GM20000 (cell line): ENCODE measurements at places on chromosomes 2 and 18.

DNA sequence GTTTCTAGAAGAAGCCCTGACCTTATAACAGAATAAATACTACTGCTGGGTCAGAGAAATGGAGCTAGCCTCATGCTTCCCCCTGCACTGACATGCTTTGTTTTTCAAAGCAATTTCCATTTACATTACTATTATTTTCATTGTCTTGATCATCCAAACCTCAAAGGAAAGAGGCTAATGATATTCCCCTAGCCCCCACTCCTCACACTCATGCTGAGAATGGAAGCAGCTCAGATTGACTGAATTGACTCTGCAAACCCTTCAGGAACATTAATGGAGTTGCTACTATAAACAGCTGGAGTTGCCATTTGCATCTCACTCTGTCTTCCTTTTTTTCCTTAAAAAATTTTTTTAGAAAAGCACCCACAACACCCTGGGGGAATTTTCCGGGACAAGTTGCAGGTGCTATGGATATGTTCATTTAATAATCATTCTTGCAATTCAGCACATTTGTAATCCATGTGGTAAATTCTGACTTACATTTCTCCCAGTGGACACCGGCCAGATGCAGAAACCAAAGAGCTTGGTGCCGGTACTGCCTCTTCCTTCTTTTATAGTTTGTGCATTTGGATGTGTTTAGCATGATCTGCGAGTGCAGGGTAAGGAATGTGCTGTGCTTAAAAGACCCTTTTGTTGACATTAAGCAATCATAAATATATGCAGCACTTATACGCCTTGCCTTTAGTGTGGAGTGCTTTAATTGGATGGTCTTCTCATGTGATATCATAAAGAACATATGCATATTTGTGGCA, 103.3 kb upstream of the OSR1 start:
- no peak for DNase-seq

- no peak for DNase-seq
These were observed 19.3 kb upstream of the CPS1 start for GRCh38 chr2:210536973-210537650.

GRCh38 chr2:7400628-7401027, 483.4 kb downstream of the RNF144A start:
- no peak for DNase-seq

- DNase-seq = peak; percentile 54
These were observed 47.5 kb upstream of the SP3 start for GRCh38 chr2:174012347-174013314.

GRCh38 chr2:59932341-59932740, 621.1 kb downstream of the BCL11A start:
- no peak for DNase-seq

DNA sequence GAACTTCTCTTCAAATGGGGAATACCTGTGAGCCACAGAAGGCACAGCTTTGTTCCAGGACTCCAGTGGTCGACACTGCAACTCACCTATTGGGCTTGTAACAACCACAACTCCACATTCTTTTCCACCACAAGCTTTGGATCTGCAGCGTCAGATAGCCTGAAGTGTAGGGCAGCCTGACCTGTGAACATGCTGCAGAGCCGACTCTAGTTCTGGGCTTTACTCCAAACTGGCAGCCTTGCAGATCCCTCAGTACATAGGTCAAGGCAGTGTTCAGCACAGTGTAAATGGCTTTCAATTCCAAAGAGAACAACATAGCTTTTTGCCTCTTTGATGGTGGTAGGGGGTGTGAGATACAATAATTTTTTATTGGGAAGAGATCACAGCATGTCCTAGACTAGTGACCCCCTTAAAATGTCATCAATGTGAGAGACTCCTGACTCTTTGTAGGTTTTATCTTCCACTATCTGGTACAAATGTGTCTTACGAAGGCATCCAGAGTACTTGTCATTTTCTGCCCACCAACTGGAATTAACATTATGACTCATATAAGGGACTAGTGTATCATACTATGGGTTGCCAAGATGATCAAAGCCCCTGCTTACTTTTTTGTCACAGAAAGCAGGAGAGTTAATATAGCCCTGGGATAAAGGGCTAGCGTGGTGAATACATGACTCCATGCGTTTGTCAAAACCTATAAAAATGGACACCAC, 149.8 kb downstream of the COPS8 start:
- DNase-seq = no peak

DNA sequence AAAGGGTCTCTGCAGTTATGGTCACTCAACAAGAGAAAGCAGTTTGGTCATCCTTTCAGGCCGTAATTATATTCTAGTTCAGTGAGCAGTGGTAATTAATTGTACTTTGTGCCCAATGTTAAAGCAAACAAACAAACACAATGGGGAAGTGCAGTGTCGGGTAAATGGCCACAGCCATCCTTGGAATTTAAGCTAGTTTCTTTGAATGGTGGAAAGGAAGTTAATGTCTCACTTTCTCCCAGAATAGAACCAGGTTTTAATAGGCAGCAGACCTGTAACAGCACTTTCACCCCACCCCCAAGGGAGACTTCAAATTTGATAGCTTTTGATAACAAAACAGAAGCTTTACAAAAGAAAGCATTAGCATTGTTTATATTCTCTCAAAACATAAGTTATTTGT, 20.0 kb upstream of the ITGAV start:
- DNase-seq = no peak

DNA sequence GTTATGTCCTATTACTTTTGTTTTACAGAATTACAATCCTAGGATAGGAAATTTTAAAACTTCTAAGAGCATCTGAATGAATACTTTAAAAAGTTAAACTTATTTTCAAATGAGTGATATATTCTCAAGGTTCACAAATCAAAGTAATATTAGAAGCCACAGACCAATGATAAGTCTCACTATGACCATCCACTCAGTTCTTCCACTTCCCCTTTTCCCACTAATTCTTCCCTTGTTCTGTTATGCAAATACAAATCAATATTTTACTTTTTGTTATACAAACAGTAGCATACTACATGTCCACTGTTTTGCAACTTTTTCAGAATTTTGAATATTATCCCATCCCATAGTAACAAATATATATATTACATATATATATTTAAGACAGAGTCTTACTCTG, 20.2 kb downstream of the USP37 start:
- no peak for DNase-seq

- no peak for DNase-seq
These were observed 59.1 kb downstream of the SP100 start for GRCh38 chr2:230475143-230475542.

GRCh38 chr2:46647041-46647440, 167.7 kb downstream of the TMEM247 start:
- DNase-seq = no peak

DNA sequence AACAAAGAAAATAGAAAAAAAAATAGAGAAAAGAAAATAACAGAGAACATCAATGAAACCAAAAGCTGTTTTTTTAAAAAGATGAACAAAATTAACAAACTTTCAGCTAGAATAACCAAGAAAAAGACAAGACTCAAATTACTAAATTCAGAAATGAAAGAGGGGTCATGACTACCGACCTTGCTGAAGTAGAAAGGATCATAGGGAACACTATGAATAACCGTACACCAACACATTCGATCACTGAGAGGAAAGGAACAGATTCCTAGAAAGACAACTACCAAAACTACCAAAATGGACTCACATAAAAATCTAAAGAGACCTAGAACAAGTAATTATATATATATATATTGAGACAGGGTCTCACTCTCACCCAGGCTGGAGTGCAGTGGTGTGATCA, 37.4 kb upstream of the DTNB start:
- no peak for DNase-seq

DNA sequence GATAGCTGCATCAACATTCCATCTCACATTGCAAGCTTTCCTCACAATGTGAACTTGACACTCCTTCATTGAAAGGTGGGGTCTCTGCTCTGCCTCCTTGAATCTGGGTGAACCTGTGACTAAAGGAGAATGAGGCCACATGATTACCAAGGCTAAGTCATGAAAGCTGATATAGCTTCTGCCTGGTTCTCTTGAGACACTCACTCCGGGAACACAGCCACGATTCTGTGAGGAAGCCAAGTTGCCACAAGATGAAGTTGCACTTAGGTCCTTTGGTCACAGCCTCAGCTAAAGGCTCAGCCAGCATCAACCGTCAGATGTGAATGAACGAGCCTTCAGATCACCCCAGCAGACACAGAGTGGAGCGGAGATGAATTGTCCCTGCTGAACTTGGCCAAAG, 94.7 kb upstream of the FAM136A start:
- no peak for DNase-seq

DNA sequence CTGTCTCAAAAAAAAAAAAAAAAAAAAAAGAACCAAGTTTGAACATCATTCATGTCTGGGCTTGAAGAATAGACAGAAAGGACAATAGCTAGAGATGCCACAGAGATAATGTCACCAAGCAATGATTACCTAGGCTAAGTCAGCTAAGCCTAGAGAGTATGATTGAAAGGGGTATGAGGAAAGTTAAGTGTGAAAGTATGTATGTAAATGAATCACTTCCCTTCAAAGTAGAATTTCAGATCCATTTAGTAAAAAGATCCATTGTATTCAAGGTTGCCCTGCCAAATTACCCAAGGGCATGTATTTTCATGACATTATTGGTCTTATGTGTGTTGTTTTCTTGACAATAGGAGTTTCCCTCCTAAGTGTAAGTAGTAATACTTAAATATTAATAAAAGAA, 34.1 kb upstream of the SLC39A10 start:
- no peak for DNase-seq

DNA sequence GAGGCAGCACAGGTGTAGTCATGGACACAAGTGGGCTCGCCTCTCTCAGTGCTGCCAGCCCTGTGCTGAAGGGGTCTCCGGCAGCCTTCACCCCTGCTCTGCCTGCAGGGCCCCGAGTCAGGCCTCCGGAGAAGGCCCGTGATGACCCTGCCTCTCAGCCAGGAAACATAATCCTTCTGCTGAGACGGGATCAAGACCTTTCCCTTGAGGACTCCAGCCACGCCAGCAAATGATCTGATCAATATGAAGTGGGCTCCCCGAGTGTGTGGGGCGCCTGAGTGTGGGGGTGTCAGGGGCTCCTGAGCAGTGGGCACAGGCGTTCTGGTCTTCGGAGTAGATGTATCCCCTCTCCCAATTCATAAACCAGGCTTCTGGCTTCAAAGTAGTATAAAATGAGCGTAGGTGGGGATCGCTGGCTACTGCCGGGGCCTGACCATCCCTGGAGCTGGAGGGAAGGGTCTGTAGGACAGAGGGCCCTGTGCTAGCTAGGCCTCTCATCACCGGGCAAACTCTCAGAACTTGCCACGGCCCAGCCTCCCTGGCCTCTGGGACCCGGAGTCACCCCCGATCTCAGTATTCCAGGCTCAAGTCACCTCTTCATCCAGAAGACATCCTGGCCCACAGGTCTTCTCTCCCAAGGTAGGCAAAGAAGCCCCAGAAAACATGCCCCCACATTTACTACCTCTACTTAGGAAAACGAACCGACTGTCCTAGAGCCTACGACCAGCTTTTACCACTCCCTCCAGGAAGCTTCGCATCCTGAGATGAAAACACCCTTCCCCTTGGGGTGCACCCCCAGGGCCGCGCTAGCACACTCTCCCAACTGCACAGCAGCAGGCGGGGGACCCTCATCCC, 33.6 kb downstream of the CRACDL start:
- no peak for DNase-seq

GRCh38 chr2:212052412-212053159, 486.0 kb downstream of the ERBB4 start:
- DNase-seq = no peak

DNA sequence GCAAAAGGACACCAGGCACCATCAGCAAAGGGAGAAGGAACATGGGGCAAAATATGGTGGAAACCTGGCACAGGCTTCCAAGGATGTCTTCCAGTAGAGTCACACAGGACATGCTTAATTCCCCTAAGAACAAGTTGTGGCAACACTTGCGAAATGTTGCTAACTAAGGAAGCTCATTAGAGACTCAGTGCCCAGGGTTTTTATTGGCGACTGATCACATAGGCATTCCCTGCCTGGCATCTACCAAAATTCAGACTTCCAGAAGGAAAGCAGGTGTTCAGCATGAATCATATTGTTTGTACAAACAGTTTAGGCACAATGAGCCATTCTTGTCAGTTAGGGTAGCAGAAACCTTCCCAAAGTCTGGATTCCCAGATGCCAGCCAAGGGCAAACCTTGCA, 25.7 kb downstream of the SLC4A1AP start:
- DNase-seq = no peak

DNA sequence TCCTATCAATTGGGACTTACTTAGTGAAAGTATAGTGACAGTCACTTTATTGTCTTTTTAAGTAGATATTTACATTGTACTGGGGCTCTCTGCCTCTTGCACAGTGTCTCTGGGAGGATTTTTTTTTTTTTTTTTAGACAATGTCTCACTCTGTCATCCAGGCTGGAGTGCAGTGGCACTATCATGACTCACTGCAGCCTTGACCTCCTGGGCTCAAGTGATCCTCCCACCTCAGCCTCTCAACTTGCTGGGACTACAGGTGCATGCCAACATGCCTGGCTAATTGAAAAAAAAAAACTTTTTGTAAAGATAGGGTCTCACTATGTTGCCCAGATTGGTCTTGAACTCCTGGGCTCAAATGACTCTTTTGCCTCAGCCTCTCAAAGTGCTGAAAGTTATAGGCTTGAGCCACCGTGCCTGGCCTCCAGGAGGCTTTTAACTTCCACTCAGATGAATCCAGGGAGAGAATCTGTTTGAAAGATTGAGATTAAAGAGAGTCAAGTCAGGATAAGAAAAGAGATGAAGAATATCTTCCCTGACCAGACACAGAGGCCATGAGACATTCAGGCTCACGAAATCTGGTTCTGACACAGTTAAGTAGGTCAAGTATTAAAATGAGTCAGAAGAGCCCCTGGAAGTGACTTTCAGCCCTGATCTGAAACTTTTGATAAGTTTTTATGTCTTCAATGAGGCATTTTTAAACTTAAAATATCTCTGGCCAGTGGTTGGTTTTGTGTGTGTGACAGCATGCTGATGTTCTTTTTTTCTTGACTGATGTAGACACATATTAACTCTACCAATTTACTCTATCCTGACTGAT, 18.3 kb downstream of the ARHGEF33 start:
- peak; percentile 61 for DNase-seq

- no peak for DNase-seq
These were observed 12.4 kb upstream of the TLK1 start for GRCh38 chr2:171173087-171173486.

GRCh38 chr2:112032224-112032586, 22.9 kb upstream of the TMEM87B start:
- no peak for DNase-seq

GRCh38 chr2:189709501-189710221, 35.2 kb downstream of the ANKAR start:
- DNase-seq = no peak

GRCh38 chr2:164523009-164523408, 98.3 kb downstream of the GRB14 start:
- no peak for DNase-seq

DNA sequence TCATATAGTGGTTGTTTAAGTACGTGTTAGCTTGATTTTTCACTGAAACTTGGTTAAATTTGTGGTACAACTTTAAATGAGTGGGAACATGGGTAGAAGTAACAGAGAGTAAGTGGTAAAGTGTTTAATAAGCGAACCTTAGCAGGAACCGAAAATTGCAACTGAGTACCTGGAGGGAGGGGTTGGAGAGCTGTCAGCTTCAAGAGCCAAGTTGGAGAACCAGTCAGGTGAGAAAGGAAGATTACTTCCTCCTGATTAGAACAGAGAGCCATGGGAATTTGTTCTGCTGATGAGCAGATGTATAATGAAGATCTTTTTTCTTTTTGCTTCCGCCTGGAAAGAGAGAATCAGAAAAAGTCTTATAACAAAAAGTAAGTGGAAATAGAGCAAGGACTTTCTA, 158.4 kb upstream of the CDH7 start:
- no peak for DNase-seq
